ENCODE measurements at places on chromosomes 2 and 18.

- DNase-seq = no peak
These were observed 146.1 kb upstream of the ZEB2 start for GRCh38 chr2:144666032-144666431.

DNA sequence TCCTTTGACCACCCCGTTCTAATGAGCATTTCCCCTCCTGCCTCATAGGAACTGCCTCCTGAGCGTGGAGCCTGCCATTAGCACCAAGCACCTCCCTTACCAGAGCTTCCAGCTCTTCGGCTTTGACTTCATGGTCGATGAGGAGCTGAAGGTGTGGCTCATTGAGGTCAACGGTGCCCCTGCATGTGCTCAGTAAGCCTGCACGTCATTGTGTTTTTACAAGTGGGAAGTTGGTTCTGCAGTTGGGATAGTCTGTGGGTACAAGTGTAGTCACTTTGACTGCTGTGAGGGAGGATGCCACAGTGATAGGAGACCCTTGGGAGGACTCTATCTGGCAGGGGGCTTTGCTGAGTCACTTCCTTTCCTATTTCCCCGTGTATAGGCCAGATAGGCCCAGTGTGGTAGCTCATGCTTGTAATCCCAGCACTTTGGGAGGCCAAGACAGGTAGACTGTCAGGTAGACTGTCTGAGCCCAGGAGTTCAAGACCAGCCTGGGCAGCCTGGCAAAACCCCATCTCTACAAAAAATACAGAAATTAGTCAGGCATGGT, 22.0 kb upstream of the POLR1B start:
- DNase-seq = no peak

DNA sequence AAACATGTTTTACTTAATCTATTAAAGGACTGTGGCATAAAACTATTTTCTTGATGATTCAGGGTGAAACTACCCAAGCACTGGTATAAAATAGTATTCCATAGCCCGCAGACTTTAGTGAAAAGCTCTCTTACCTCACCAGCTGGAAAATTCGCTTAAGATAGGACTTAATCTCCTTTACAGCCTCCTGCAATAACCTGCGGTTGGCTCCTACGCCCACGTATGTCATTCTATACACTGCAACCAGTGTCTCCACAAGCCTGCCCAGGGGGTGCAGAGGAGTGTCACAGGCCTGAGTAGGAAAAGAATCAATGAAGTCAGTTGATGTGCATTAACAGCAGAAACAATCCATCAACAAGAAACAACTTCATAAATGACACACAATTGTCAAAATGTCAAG, 11.3 kb upstream of the MPP4 start:
- DNase-seq = no peak

- DNase-seq = peak; percentile 15
These were observed 48.6 kb downstream of the XDH start for GRCh38 chr2:31365834-31366505.

DNA sequence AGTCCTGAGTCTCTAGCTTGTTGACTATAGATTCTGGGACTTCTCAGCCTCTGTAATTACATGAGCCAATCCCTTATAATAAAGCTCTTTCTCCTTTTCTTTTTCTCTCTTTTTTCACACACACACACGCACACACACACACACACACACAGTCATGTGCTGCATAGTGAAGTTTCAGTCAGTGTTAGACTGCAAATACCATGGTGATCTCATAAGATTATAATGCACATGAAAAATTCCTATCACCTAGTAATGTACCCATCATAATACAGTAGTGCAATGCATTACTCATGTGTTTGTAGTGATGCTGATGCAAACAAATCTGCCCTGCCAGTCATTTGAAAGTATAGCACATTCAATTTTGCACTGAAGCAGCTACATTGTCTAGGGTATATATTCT, 558.2 kb downstream of the SUCLG1 start:
- DNase-seq = no peak

DNA sequence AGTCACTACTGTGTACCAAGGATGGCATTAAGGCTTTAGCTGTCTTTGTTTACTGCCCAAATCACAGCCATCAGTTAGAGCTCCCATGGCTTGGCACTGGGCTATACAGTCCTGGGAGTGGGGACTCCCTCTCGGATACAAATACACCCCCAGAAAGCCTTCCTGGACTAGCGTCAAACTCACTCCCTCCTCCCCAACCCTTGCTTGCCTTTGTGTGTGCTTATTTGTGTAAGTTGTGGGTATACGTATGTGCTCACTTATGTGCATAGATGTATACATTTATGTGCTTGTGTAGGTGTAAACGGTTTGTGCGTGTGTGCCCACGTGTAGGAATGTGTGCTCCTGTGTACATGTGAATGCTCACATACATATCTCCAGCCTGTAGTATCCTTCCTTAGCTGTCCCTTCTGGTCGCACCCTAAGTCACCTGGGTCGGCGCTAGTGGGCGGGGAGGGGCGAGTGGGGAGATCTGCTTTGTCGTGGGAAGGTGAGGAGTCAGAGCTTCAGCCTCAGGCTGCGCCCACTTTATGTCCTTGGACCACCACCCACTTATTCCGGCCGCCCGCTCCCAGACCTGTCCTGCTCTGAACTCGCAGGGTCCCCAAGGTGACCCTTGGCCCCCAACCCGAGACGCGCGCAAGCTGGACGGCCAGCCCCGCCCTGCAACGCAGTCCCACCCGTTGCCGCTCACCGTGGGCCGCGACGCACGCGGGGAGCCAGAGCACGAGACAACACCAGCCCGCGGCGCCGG, 461 bp downstream of the PRADC1 start:
- DNase-seq = peak; percentile 54

DNA sequence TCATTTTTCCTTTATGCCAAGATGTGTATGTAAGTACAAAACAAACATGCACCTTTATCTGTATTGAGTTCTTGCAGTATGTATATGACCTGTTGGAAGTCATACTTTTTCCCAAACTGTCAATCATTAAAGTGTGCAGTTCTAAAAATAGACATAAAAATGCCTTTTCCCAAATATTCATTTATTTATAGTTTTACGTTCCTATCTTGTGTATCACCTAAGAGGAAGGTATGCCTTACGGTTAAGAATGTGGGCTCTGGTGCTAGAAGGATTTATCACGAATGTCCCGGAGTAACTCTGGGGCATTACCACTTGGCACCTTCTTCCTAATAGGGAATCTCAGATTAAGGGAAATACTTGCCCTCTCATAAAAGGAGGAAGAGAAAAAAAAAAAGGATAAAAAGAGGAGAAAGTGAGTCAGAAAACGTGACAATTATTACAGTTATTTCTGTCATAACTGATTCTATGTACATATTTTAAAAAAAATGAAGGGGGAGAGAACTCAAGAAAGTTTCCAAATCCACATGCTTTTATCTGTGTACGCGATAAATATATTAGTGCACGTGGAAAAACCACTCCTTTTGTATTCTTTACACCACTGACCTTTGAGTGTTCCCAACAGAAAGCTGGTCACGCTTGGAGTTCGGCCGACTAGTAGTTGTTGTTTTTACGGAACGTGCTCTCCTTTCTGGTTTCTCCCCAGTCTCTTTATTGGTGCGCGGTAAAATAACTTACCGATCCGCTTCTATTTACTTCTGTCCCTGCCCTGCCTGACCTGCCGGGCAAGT, 721 bp downstream of the MCEE start:
- no peak for DNase-seq

DNA sequence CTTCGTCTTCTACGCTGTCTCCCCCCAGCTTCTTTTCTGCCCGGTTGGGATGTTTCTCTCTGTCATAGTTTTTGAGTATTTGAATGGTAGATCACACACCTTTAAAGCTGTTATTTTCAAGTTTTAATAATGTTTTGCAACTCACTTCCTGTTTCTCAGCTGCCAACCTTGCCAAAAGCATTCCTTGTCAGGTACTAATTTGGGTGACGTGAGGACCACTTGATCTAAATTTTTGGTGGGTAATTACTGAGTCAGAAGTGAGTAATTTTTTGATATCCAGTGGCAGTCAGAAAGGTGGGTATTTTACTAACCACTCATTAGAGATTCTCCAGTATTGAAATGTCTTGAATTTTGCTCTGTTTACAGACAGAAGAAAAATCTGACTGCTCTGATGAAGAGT, 852.4 kb upstream of the FANCL start:
- no peak for DNase-seq

DNA sequence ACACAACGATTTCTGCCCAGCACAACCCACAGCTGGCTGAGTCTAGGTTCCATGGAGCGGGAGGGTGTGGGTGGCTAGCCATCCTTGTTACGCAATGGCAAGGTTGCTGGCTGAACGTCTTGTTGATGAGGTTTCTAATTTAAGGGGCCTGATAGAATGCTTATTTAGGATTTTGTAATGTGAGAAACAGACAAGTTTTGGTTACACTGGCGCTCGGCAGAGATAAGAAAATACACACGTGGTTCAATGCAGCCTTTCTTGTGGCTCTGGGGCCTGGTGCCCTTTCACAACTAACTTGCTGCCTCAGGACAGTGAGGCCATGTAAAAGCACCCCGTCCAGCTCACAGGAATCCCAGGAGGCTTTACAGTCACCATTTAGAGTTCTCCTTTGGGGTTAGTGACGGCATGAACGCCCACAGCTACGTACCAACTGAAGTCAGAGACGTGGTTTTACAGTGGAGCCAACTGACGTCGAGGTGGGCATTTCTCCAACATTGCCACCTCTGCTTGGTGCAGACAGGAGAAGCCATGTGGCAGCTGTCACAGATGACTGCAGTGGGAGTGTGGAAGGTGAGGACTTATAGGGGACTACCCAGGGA, 29.7 kb upstream of the PIEZO2 start:
- no peak for DNase-seq

DNA sequence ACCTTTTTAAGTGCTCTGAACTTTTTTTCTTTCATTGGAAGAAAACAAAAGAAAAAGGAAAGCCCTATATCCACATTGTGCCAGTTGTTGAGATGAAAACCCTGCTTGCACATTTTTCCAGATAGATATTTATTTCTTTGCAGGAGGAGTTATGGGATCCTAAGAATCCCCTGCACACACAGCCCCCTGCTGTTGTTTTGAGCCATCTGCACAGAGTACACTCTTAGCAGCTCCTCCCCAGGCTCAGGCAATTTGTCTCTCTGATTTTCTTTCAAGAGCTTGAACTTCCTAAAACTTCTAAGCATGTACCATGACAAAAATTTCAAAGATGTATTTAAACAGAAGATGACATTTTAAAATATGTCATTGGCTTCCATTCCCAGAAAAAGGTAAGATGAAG, 436.9 kb downstream of the METTL4 start:
- DNase-seq = no peak

DNA sequence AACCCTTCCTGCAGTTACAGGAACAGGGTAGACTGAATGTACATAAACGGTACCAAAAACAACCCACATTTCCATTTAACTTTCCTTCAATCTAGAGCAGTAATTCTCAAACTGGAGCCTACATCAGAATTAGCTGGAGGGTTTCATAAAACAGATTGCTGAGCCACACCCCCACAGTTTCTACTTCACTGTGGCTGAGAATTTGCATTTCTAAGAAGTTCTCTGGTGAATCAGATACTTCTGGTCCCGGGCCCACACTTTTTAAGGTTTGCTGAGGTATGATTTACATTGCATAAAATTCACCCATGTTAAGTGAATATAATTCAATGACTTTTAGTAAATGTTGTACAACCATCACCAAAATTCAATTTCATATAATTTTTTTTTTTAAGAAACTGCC, 113.7 kb downstream of the SRBD1 start:
- DNase-seq = no peak

DNA sequence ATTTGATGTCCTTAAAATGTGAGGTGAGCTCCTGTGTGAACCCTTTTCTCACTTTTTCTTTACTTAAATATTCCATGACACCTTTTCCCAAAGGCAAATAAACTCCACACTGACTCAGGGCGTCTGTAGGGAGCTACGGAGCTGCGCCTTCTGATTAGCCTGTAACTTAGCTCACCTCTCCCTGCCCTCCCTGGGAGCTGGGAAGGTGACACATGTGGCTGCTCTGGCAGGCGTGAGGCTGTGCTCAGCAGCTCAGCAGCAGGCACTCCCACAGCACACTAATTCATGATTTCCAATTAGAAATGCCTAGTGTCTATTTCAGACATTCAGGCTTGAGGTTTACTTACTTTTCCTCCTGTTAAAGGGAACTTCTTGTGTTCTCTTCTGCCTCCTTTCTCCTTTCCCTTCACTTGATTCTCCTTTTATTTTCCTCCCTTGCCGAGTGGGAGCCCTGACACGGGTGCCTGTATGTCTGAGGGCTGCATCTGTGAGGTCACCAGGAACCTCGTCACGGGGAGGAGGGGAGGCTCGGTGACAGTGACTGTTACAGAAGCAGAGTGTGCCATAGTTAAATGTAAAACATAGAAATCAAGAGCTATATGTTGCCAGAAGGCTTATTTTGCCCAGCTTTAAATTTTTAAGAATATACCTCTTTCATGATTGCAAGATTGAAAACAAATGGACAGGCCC, 437.1 kb downstream of the DCDC2C start:
- DNase-seq = peak; percentile 53

DNA sequence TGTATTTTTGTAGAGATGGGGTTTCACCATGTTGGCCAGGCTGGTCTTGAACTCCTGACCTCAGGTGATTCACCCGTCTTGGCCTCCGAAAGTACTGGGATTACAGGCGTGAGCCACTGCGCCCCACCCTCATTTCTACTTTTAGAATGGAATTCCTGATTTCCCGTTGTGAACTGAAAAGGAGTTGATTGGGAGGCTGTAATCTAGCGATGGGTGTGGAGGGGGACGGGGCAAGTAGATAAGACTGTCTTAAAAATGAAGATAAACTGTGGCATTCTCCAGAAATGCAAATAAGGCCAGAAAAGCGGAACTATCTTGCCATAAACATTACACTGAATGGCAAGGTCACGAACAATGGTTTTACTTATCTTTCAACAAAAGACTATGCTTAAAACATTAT, 135.4 kb downstream of the TRIB2 start:
- no peak for DNase-seq

DNA sequence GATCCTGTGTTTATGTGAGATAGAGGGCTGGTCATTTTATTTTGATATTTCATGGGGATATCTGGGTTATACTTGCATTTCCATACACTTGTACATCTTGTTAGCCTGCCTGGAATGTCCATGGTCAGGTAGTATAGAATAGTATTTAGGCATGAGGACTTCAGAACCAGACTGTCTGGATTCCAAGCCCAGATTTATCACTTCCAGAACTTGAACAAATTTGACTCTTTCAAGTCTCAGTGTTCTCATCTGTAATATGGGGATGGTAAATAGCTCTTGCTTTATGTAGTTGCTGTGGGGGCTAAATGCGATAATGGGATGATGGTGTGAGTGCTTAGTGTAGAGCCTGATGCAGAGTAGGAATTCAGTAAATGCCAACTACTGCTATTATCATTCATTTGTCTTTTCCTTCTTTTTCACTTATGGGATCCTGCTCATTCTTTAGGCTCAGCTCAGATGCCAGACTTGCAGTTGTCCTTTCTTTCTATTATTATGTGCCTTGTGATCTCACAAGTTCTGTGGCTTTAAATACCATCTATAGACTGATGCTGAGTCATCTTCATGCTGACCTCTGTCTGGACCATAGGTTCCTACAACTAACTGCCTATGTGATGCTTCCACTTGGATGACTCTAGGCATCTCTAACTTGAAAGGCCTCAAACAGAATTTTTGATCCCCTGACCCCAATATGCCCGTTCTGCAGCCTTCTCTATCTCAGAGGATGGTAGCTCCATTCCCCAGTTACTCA, 67.4 kb downstream of the POLE4 start:
- no peak for DNase-seq

Measured in endodermal cell (in vitro differentiated cells).